ENCODE measurements at places on chromosomes 7 and 10.

GRCh38 chr7:102721-103120 lies 89.7 kb upstream of the FAM20C start:
- no peak for DNase-seq

DNA sequence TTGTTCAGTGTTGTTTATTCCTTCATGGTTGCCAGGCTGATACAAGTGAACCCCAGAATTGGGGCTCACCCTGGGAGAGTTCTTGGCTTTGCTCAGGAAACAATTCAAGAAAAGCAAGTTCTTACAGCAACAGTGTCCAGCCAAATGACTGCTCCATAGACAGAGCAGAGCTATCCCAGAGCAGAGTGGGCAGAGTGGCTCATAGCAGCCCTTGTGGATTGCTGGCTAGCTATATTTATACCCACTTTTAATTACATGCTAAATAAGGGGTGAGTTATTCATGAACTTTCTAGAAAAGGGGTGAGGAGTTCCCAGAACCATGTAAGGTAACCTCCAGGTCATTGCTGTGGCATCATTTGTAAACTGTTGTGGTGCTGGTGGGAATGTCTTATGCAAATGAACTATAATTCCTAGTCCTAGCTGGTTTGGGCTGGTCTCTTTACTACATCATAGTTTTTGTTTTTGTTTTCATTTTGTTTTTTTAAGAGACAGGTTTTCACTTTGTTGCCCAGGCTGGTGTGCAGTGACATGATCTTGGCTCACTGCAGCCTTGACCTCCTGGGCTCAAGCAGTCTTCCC lies 59.9 kb upstream of the HBP1 start:
- DNase-seq: no peak

- no peak for DNase-seq
Observed at GRCh38 chr10:43978091-43978490, 329.4 kb upstream of the ZNF32 start.

DNA sequence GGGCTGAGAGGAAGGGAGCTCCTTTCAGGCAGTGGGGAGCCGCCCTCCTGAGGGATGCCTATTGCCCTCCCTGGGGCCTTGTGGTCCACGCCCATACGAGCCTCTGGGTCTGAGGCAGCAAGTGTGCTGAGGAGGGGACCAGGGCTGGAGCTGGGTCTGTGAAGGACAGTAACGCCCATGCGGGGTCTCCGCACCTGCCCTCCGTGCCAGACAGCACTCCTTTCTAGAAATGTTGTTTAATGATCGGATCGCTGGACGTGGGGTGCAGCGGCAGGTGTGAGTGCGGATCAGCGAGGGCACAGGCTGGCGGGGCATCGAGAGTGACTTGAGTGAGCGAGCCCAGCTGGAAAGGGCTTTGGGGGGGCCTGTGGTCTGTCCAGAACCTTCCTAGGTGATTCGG lies 70.1 kb downstream of the ELFN1 start:
- DNase-seq: no peak

DNA sequence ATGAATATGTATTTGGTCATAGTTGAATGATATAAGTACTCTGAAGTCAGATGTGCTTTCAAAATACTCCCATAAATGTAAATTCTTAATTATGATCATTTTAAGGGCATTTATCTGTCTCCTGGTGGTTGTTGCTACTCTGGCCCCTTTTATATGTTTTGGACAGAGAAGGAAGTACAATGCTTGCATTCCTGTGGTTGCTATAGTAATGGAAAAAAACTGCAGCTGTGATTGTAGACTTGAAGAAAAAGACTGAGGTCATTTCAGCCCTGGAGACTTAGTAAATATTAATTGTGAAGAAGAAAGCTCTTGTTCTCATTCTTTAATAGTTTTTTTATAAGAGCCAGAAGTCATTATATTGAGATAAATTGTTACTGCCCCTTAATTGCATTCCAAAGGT lies 70.2 kb upstream of the FERD3L start:
- DNase-seq: no peak

DNA sequence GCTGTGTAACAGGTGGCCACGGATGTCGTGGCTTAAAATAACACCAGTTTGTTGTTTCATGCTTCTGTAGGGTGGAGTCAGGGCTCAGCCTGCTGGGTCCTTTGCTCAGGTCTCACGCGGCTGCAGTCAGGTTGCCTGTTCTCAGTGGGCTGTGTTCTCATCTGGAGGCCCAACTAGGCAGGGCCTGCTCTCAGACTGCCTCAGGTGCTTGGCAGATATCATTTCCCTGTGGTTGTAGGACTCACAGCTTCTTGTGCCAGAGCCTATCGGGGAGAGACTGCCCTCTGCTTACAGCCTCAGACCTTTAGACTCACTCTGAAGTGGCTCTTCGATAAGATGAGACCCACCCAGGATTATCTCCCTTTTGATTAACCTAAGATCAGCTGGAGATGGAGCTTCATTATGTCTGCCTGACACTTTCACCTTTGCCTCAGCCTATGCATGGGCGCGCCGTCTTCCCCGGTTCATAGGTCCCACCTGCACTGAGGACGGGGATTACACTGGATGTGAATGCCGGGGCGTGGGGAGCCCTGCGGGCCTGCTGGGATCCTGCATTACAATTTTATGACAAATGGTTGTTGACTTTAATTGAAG lies 55.3 kb downstream of the INPP5A start:
- no peak for DNase-seq

DNA sequence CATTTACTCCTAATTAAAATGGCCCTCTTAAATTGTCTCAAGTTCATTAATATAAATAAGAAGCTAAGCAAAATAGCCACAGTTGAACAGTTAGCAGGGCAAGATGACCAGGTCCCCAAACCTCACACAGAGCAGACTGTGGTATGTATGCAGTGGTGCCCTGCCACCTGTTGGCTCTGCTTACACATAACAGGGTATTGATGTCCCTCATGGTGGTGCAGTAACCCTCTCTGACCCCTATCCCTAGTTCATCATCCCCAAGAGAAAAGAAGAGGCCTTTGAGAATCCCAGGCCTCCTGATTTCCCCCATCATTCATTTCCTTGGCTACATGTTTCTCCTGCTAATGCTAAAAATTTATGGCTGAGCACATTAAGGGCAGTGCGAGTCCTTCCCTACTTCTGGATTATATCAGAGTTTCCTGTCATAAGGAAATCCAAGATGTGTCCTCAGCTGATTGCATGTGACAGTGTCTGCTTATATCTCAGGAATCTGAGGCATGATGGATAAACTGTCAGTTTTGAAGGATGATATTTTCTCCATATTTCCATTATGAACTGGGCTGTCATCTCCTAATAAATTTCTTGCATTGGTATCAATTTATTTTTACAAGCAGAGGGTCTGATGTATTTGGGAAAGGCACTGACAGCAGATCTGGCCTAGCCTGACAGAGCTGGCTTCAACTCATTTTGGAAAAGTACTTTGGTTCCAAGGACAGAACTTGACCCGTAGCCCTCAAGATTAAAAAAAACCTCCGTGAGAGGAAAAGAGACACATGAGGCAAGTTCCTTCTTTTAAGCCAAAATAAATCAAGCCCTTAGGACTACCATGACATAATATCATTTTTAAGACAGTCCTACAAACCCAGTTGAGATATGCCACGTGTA lies 880.6 kb downstream of the LRMDA start:
- no peak for DNase-seq

DNA sequence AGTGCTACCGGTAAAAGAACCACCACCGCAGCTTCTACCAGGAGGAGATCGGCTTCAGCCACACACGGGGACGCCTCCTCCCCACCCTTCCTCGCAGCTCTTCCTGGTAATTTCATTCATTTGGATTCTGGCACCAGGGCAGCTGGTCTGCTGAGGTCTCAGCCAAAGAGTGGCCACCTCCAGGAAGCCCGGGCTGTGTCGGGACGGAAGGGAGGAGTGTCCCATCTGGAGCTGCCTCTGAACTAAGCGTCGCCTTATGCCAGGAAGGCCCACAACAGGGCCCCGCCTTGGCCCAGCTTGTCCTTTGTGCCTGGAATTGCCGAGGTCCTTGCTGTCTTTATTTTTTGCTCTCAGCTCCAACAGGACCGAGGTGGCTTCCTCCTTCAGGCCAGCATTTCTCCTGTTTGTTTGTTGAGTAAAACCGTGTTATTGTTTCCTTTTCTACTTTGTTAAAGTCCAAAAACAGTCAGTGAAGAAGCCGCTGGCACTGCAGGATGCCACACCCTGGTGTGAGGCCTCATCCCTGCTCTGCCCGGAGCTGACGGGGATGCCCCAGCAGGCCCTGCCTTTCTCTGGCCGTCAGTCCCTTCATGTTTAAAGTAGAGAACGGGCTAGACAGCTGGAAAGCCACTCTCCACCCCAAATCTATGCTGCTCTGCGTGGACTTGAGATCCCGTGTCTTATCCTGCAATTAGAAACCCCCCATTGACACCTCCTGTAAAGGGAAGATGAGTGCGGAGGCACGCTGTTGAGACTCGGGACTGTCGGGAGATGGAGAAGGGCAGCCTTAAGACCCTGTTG lies 24.5 kb upstream of the TTYH3 start:
- DNase-seq: no peak

DNA sequence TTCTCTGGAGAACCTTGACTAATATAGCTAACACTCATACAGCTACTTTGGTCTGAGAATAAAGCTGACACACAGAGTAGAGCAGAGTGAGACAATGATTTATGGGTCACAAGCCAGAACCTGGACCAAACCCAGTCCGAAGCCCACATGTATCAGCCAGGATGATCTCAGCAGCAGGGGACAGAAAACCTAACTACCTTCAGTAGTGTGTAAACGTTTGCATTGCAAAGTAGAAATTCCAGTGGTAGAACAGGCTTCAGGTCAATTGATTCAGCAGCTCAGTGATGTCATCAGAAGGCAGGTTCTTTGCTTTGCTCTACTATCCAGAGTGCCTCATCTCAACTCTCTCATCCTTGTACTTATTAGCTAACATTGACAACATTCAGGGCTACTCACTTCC lies 62.5 kb upstream of the PALS2 start:
- DNase-seq: no peak

DNA sequence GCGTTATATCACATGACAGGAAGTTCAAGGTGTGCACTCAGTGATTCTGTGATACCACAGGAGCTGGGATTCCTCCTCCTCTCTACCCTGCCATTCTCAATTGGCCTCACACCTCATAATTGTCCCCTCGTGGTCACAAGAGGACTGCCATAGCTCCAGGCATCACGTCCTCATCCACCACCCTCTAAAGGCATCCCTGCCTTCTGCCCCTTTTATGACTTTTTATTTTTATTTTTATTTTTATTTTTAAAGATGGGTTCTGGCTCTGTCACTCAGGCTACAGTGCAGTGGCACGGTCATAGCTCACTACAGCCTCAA lies 47.0 kb downstream of the PDGFA start:
- DNase-seq: no peak

GRCh38 chr7:135277161-135277560 lies 43.5 kb downstream of the STRA8 start:
- no peak for DNase-seq

GRCh38 chr10:88455831-88456230 lies 127.3 kb downstream of the RNLS start:
- DNase-seq: no peak

GRCh38 chr7:156816943-156817572 lies 75.9 kb downstream of the LMBR1 start:
- no peak for DNase-seq

GRCh38 chr7:37540917-37541316 lies 92.3 kb upstream of the ELMO1 start:
- no peak for DNase-seq

DNA sequence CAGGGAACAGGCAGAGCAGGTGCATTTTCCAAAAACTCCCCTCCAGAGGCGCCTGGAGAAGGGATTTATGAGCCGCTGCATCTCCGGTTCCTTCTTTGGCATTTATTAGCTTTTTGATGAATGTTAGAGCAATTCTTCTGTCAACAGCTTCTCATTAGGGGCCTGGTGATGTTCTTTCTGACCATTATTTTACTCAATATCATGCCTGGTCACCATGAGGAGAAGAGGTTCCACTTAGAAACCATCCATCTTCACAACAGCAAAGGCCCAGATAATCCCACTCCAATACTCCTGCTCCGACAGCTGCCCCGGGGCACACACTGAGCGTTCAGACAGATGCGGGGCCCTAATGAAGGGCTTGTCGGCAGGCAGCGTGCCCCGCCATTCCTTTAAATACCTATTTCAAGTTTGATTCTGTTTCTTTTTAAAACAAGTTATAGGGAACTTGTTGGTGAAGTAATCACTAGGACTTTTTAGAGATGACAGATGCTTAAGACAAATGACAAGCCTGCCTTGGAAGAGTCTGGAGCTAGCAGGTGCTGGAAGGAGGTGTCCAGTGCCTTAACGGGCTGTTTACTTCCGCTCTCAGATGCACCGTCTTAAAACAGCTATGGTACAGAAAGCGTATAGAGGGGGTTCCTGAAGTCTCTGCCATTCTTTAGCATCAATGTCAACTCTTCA lies 31.7 kb downstream of the ECHDC3 start:
- DNase-seq: no peak

GRCh38 chr7:71659622-71660021 lies 527.7 kb downstream of the GALNT17 start:
- no peak for DNase-seq

DNA sequence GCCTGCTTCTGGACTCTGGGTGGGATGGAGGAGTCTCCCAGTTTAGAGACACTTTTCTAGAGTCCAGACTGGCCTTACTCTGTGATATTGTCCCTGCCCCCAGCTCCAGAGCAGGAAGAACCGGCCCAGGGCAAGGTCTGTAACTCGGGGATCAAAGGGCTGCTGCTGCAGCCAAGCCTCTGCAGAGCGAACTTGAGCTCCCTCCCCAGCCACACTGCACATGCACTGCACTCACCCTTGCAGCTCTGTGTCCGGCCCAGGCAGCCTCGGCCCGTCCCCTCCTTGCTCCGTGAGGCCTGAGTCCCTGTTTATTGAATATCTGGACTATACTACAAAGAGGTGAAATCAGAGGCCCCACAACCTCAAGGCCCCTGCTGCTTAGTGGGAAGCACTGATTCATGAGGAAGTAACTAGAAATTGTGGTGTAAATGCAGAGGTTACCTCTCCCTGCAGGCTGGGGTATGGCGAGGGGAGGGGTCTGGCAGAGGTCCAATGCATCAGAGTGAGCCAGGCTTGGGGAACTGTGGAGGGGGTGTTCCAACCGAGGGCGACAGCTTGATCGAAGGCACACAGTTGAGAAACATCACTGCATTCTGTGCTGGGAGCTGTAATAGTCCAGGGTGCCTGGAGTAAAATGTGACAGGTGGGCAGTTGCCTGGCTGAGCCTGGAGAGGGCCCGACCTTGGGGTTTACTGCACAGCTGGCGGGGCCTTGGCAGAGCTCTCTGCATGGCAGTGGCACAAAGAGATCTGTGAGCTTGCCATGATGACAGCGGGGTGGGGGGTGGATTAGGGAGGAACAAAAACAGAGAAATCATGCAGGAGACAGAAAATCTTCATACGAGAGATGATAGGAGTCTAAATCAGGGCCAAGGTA lies 49.1 kb downstream of the AOC1 start:
- no peak for DNase-seq

- no peak for DNase-seq
Observed at GRCh38 chr7:146565872-146566271, 449.3 kb downstream of the CNTNAP2 start.

GRCh38 chr10:87837445-87837844 lies 19.4 kb upstream of the ATAD1 start:
- no peak for DNase-seq
